ENCODE measurements at places on chromosomes 6 and 20.

DNA sequence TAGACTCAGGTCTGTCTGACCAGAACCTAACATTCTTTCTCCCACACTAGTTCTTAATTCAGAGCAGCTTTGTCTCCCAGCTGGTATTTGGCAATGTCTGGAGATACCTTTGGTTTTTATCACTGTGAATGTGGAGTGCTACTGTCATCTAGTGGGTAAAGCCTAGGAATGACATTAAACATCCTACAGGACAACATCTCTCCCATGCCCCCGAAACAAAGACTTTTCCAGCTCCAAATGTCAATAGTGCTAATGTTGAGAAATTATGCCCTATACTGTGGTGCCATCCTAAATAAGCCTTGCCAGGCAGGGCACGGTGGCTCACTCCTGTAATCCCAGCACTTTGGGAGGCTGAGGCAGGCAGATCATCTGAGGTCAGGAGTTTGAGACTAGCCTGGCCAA is 4.2 kb upstream of the TTPAL start:
- DNase-seq, result no peak

DNA sequence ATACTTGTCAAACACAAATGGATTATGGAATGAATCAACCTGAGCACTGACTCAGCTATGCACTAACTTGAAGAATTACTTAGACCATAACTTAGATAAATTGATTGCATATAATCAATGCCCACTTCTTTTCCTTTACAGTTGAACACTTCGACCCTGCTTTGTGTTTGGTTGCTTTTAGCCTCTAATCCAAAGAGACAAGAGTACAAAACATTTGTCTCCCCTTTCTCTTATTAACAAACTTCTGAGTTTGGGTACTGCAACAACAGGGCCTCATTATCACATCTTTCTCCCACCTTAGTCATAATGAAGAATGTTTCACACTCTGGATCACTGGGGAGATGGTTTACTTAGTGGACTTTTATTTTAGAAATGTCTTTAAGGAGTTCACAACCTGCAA is 2.6 kb upstream of the TAAR6 start:
- DNase-seq, result no peak

DNA sequence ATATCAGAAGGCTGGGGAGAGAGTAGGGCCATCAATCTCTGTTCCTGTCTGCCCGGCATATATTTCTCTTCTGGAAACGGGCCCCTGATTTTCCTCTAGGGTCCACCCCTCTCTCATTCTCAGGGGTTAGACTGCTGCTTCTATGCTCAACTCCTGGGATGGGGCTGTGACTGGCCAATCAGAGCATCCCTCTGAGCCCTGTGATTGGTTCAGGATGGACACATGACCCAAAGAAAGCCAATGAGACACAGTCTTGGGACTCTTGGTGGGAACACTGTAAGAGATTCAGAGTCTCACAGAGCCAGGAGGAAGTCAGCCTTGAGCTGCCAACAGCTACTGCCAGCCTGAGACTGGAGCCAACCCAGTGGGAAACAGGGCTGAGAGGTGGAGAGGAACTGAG is 31.0 kb upstream of the KCNB1 start:
- no peak for DNase-seq

DNA sequence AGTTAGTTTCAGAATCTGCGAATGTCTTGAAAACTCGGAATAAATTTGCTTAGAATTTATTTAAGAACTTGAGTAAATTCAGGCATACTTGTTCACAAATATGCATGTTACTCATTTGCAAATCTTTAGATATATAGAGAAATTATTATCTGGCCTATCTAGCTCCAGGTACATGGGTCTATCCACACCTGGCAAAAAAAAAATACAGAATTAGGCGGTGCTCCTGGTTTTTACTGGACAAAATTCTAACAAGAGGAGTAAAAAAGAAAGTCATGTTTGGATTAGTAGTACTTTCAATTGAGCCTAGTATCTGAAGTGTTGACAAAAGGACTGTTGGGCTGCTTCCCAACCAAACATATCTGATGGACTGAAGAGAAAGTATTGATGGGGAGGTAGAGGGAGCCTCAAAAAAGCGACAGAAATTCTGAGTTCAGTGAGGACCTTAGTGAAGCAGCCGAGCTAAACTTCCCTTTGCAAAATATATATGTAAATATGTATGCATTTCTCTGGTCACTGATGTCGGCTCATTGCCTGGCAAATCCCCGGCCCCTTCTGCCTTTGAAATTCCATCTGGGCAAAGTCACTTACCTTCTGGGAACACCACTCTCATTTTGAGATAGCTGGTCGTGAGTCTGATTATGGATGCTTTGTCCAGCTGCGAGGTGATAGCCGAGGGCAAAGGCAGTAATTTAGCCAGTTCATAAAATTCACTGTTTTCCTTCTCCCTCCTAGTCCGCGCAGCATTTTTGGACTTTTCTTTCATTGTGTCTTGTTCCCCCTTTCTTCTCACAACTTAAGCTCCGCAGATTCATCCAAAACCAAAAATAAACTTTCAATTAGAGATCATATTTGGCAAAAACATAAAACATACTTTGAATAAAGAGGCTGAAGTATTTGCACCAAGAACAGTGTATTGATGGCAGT is 1.8 kb downstream of the SIM1 start:
- no peak for DNase-seq

- peak; percentile 32 for DNase-seq
These were observed 108.5 kb downstream of the LY86 start for GRCh38 chr6:6696867-6697531.

GRCh38 chr6:90118581-90118980 is 178.1 kb downstream of the BACH2 start:
- no peak for DNase-seq

All from A172 (cell line).